Stimulated activated CD8-positive, alpha-beta memory T cell treated with anti-CD3 and anti-CD28 coated beads, Interleukin-7, amount 100 ng/mL, for 48 hours (primary cell): ENCODE measurements at places on chromosomes 12 and 14.

GRCh38 chr12:124487066-124487833 lies 80.2 kb downstream of the NCOR2 start:
- DNase-seq: no peak

GRCh38 chr12:104223712-104224111 lies 8.1 kb downstream of the TXNRD1 start:
- DNase-seq: no peak

GRCh38 chr12:95164656-95165055 lies 52.6 kb downstream of the FGD6 start:
- DNase-seq: no peak

GRCh38 chr14:102213984-102214658 lies 74.4 kb downstream of the WDR20 start:
- no peak for DNase-seq

- DNase-seq: no peak
These were observed 186.7 kb downstream of the GRIN2B start for GRCh38 chr12:13794706-13795105.

GRCh38 chr12:3193131-3193530 lies 116.0 kb downstream of the TSPAN9 start:
- DNase-seq: no peak

- DNase-seq: no peak
These were observed 15.5 kb downstream of the BCL11B start for GRCh38 chr14:99256483-99256874.
